Lower lobe of right lung (tissue), 2 donors: ENCODE measurements at places on chromosomes 7 and 10. TPM values are rescaled to one million over a fixed set of nuclear protein-coding genes. Genes with fewer than 3 reads are reported as not detected.

Gene ZNF117
- 22.0 TPM for total RNA-seq

- no peak overlapping the region for H3K27ac ChIP-seq
- no peak overlapping the region for H3K4me3 ChIP-seq
- no peaks in the 10 kb centered on the region for H3K4me1 ChIP-seq
- H3K27me3 ChIP-seq = no peaks in the 10 kb centered on the region
- no peak for DNase-seq
Measured at GRCh38 chr10:76657337-76658012, 980.1 kb downstream of the KCNMA1 start.

- no peaks in the 10 kb centered on the region for H3K36me3 ChIP-seq
- no peak for DNase-seq
- H3K27ac ChIP-seq = no peak overlapping the region
- H3K4me1 ChIP-seq = no peaks in the 10 kb centered on the region
- H3K27me3 ChIP-seq = no peaks in the 10 kb centered on the region
Measured at GRCh38 chr7:52507546-52508255, 527.7 kb upstream of the POM121L12 start.

GRCh38 chr7:128266883-128267594 is 26.0 kb downstream of the LEP start:
- peak overlapping the region; percentile 16 for H3K4me3 ChIP-seq
- no peak overlapping the region for H3K27ac ChIP-seq
- H3K36me3 ChIP-seq = no peaks in the 10 kb centered on the region
- peaks cover 25% of the 10 kb centered on the region for H3K4me1 ChIP-seq
- no peak for DNase-seq

DNA sequence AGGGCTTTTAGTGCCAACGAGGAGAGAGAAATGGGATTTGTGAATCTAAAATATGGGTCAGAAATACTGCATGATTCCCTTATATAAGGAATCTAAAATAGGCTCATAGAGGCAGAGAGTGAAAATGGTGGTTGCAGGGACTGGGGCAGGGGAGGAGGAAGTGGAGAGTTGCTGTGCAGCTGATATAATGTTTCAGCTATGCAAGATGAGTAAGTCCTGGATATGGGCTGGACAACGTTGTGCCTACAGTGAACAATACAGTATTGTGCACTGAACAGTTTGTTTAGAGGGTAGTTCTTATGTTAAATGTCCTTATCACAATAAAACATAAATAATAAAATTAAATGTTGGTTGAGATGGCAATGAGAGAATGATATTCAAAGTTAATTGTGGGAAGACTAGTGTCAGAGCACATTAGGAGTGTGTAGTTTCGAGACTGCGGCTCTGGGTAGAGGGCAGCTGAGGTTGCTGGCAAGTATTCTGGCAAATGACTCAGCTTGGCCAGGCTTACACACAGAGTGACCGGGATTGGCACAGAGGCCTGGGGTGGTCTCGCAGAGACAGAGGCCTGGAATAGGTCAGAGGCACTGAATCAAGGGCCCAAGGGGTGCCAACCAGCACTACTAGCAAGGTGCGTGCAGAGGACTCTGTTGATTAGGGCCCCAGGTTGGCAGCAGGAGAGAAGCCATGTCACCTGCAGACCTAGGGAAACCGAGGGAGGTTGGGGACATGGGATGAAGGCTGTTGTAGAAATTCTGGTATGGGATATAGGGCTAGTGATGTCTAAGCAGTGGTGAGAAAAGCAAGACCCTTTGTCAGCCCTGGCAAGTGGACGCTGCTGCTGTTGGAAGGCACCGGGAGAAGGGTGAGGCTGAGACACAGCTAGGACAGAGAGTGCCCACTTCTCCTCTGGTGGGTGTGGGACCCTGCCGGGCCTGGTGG is 2.8 kb upstream of the DEPP1 start:
- H3K27me3 ChIP-seq = no peaks in the 10 kb centered on the region
- H3K27ac ChIP-seq = peak overlapping the region; percentile 70
- peaks cover 38% of the 10 kb centered on the region for H3K36me3 ChIP-seq
- peaks cover 96% of the 10 kb centered on the region for H3K4me1 ChIP-seq
